C1 segment of cervical spinal cord (tissue), 14 donors: ENCODE measurements at places on chromosomes 7 and 10.

DNA sequence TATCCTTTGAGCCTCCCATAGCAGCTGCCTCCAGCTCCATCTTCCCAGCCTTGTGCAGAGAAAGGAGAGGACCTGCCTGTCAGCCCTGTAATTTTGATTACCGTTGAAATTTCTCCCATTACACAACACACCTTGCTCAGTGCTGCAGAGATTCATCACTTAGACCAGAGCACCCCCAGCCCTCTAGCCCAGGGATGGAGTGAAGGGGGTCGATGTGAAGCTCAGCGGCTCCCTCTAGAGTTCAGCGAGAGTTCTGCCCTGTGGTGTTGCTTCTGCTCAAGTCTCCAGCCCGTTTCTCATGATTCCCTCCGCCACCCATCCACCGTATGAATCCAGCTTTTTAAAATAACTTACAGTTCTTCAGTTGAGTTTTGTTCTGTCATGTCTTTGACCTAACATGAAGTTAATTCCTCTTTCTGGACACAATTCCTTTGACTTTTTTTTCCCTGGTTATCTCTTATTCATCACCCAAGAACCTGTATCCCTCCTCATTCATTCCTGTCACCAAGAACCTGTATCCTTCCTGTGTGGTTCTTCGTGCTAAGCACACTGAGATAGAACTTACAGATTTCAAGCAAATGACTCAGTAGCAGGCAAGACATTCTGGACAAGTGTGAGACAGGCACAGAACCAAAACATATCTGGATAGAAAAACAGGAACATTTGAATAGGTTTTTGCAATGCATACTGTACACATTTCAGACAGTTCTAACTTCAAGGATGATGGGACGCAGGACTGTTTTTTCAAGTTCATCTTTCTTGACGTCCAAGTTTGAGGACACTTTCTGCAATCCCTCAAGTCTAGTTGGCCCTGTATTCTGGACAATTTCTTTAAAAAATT lies 35.0 kb upstream of the ZNF32 start:
- no peak for DNase-seq

- no peak for DNase-seq
Observed at GRCh38 chr7:131274986-131275385, 52.7 kb upstream of the MKLN1 start.

DNA sequence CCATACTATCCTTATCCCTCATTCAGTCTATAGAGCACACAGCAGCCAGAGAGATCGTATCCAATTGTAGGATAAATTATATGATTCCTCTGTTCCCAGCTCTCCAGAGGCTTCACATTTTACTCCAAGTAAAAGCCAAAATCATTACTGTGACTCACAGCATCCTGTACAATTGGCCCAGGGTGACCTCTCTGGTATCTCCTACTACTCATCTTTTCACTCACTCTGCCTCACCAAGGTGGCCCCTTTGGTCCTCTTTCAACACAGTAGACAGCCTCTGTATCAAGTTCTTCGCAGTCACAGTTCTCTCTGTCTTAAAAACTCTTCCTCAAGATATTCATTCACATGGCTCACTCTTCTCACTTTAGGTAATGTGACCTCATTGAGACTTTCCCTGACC lies 72.6 kb upstream of the LSM8 start:
- DNase-seq, result no peak

- DNase-seq, result no peak
Observed at GRCh38 chr7:117011419-117012260, 58.3 kb downstream of the ST7 start.

DNA sequence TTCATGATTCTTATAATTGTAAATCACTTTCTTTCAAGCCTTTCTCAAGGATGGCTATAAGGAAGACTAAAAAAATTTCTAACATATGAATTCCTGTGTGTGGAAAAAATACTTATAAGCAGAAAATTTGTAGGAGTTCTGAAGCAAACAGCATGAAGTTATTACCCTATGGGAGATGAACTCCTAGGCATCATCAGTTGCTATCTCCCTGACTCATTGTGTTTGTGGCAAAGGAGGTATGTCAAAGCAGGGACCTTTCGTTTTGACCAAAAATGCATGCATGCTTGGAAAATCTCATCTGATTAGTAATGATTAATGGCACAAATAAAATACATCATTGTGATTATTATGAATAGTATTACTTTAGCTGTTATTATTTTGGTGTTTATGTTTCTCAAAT lies 59.4 kb downstream of the CALCR start:
- DNase-seq, result no peak

DNA sequence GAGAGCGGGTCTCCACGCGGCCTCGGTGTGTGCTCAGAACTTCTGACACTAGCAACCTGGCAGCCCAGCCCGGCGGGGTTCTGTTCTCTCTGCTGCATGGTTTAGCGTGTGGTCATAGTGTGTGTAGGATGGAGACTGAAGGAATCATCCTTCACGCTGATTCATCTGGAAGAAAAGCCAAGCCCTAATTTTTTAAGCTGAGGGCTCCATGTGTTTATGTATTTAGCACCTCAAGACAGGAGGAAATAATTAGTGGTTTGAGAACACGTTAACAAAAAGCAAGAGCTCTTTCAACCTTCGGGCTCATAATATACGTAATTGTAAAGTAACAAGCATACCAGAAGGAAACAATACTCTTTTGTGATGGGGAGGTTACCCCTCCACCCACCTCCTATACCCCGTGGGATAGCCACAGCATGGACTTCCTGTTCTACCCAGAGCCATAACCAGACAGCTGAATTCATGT lies 504.6 kb upstream of the MKI67 start:
- DNase-seq, result no peak

DNA sequence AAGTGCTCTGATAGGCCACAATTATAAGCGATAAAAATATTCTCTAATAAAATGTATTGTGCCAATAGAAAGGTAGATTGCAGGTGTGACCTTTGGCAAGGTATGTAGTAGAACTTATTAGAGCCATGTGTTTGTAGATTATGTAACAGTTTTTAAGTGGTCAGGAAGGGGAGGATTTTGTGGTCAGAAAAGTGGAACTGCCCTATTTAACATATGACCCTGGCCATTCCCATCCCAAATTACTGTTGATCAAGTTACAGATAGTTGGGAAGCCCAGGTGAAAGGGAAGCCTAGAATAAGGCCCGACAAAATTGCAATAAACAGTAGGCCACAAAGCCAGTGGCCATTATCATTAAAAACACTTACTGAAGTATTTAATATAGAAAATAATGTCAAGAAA lies 89.2 kb downstream of the SPAG6 start:
- no peak for DNase-seq

- DNase-seq, result no peak
Observed at GRCh38 chr10:82742478-82742877, 867.5 kb downstream of the NRG3 start.

DNA sequence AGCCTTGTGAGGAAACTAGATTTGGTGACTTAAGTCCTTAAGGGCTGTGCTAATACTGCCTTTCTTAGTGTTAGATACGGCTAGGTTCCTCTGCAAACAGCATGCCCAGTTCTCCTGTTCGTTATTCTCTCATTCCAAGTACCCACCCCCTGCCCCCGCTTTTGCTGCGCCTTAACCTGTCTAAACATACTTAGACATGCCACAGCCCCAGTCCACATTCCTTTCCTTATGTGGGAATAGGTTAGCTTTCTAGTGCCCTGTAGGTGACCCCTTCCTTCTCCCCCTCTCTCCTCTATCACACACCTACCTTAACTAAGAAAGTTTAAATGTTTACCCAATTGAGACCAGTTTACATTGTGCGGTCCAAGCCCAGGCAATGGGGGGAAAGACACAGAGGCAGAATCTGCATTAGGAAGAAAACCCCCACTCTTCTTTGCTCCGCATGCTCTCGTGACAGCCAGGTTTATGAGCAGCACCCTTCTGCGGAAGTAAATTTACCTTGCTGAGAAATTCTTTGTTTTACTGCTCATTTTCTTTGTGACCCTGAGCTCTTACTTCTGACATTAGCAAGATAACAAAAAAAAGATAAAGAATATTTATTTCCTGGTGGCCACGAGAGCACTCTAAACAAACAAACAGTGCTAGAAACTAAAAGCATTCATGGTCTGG lies 48.8 kb downstream of the VIM start:
- DNase-seq, result no peak

DNA sequence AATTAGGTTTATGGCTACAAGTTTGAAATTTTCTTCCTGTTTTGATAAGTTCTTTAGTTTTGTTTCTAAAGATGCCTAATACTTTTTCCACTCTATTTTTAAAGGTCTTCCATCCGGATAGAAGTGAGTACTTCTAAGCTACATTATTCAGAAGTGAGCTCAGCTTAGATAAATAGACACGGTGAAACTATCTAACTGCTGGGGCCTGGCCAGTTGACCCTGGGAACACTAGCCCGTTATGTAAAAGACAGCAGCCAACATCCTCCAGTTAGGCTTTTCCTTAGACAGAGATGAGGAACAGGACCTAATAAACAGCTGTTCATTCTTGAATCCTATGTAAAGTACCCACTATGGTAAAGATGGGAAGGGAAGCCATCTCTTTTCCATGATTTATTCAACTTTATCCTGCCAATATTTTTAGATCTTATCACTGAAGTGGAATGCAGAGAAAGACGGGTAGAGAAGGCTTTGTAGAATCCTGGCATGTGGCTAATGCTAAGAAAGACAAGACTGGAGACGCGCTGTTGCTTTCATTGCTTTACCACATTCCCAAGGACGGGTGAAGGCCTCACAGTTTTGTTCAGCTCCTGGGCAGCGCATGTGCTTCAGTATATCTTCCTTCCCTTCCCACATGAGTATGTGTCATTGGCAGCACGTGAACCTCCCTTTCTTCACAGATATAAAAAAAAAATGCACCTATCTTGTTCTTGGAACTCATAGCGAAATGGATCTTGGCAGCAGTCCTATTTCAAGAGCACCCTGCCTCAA lies 340.0 kb upstream of the MEOX2 start:
- no peak for DNase-seq

- no peak for DNase-seq
Observed at GRCh38 chr7:130491841-130492522, at the start of gene MEST. Gene MEST, plus strand, starts transcription at chr7:130492085. Its CDS starts 229 bp downstream, at chr7:130492314.

GRCh38 chr7:1514995-1515401 lies 10.8 kb upstream of the INTS1 start:
- DNase-seq, result no peak

GRCh38 chr10:101301111-101301731 lies 52.7 kb upstream of the BTRC start:
- DNase-seq, result no peak

DNA sequence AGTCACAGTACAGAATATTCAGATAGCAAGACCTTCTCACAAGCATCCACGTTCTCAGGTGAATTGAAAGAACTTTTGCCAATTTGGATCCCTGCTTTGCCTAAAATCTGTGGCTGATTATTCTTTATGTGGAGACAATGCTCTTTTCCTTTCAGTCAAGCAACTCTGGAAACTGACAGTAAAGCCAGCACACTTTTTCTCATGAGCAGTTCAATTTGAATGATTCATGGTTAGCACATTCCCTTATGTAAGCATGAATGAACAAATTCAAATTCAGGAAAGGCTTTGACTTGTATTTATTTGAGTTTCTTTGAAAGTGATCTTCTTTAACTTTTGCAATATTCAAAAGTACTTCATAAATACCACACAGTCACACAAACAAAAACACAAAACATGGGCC lies 57.6 kb downstream of the MEOX2 start:
- DNase-seq, result no peak

DNA sequence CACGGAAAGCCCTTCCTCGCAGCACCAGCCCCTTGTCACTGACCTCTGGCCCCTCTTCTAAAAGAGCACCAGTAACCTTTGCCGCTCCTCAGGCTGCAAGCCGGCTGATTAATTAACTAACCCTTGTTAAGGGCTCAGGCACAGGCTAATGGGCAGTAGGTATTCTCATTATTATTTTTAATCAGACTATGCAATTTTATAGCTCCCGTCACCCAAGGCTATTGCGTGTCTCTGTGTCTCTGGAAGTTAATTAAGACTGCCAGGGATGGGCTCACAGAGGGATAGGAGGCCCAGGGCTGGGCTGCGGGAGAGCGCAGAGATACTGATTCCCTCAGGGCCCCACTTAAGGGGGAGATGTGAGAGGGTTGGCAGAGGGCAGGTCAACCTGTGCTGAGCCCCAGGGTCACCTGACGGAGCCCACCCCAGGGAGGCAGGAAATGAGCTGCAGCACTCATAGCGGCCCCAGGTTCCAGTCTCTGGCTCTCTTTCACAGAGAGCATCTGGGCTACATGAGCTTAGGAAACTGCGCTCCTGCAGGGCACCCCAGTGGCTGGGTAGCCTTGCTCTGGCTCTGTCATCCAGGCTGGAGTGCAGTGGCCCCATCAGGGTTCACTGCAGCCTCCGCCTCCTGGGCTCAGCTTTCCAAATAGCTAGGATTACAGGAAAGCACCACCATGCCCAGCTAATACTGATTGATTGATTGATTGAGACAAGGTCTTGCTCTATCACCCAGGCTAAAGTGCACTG lies 92.2 kb upstream of the LRRC4 start:
- no peak for DNase-seq

GRCh38 chr7:38229386-38229785 lies 44.0 kb downstream of the TARP start:
- DNase-seq, result no peak

DNA sequence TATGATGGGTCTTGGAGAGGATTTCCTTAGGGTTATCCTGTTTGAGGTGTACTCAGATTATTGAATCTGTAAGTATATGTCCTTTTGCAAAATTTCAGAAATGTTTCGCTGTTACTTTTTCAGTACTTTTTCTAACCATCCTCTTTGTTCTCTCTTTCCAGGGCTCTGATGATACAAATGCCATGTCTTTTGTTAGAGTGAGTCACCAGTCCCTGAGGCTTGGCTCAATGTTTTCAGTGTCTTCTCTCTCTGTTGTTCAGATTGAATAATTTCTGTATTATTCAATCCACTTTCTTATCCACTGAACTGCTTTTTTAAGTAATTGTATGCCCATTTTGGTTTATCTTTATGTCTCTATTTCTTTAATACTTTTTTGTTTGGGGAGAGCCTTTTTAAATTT lies 449.4 kb downstream of the TNS3 start:
- DNase-seq, result no peak

DNA sequence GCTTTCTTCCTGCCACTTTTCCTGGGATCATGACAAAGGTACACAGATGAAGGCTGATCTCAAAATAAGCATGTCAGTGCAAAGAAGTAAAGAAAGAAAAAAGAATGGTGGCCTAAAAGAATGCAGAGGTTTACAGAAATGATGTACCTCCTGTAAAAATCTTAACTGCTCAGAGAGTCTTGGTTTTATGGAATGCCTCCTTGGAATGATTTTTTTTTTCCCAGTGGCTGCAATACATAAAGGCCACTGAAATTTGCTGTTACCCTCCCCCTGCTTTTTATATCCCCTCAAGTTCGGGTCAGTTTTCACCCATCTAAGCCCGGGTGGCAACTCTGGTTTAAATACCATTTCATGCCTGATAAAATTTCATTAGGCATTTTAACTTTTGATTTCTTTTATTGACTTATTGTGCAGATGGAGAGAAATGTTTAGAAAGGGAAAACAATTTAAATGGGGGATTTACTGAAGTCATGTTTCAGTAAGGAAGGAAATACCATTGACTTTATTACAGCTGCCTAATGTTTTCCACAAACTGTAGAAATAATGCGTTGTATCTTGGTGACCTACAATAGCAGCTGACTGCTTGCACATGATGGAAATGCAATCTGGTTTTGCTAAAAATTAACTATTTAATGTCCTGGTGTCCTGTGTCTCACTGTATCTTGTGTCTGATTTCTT lies 102.5 kb downstream of the SAMD9 start:
- DNase-seq, result no peak

- DNase-seq, result no peak
Observed at GRCh38 chr7:81924494-81924893, 154.6 kb upstream of the HGF start.
